ENCODE measurements at places on chromosomes 6 and 20.

DNA sequence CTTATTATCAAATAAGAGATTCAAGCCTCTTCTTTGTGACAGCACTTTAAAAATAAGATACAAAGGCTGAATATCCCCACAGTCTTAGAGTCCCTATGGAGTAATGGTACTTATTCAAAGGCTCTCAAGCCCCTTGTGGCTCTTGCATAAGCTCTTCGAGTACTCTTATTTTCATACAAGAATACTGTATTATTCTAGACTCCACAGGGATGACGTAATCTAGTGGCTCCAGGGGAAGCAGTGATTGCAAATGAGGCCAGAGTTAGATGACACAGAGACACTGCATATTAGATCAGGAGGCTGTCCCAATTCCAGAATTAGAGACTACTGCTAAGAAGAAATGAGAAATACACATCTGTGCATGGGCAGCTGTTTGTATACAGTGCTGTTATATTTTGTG, 1195.9 kb upstream of the MAP3K7 start:
- DNase-seq: no peak

DNA sequence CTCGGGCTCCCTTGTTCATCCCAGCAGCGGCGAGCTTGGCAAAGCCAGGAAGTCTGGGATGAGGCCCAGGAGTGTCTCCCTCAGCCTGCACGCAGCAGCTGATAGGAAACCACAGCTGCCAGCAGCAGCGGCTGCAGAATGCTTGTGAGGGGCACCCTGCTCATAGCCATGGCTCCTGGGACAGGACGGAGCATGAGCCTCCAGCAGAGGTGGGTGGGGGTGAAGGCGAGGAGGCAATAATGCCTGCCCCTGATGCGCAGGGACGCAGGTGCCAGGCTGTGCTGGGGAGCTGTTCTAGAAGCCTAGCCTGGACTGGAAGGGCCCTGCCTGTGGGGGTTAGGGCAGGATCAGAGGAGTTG, 157.9 kb downstream of the CD83 start:
- no peak for DNase-seq

GRCh38 chr6:126633373-126633772, 293.5 kb downstream of the CENPW start:
- no peak for DNase-seq

GRCh38 chr20:36275441-36276189, 30.5 kb upstream of the DLGAP4 start:
- no peak for DNase-seq

DNA sequence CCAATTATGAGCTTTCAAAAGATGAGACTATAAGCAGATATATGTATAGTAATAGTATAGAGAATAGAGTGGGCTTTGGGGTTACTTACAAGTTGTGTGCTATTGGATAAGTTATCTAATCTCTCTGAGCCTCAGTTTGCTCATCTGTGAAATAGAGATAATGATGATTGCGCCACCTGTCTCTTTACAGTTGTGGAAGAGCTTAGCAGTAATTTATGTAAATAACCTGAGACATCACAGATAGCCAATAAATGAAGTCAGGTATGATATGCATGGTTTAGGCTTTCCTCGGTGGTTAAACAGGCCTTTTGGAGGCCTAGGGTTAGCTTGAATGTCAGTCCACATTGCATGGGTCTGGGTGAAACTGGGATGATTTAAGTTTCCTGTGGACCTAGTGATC, 29.8 kb upstream of the SCUBE3 start:
- DNase-seq: no peak

DNA sequence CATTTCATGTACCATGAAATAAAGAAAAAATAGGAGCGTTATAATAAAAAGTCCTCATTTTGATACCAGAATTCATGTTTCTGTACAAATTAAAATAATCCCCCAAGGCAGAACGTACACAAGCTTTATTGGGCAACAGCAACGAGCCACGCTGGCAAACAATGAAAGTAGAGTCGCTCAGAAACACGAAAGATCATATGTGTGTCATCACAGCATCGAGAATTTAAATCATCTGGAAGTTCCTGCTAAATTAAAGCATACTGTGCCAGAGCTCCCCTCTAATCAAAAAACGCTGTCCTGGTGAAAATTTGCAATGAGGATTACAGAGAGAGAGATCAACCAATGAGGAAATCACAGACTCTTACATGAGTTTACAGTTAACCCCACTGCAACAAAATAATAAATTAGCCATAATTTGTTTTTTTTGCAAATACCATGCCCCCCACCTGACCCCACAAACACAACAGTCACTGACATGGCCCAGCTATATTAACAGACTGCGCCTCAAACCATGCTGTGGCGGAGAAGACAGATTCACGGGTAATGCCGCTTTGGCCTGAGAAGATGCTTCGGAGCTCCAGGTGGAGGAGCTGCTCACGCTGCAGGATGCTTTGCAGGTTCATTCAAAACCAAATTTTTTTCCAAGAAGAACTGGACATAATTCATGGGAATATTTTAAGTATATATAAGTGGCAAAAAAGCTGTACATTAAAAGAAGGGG, 54.3 kb upstream of the NFATC2 start:
- DNase-seq: no peak

GRCh38 chr20:56400001-56400640, 7.7 kb downstream of the CSTF1 start:
- peak; percentile 60 for DNase-seq

GRCh38 chr20:21100578-21101452, 5.3 kb downstream of the LINC00237 start:
- no peak for DNase-seq

GRCh38 chr6:35686873-35687555, 1.7 kb downstream of the FKBP5 start:
- DNase-seq: no peak

GRCh38 chr6:113328886-113329381, 528.2 kb upstream of the MARCKS start:
- DNase-seq: no peak

DNA sequence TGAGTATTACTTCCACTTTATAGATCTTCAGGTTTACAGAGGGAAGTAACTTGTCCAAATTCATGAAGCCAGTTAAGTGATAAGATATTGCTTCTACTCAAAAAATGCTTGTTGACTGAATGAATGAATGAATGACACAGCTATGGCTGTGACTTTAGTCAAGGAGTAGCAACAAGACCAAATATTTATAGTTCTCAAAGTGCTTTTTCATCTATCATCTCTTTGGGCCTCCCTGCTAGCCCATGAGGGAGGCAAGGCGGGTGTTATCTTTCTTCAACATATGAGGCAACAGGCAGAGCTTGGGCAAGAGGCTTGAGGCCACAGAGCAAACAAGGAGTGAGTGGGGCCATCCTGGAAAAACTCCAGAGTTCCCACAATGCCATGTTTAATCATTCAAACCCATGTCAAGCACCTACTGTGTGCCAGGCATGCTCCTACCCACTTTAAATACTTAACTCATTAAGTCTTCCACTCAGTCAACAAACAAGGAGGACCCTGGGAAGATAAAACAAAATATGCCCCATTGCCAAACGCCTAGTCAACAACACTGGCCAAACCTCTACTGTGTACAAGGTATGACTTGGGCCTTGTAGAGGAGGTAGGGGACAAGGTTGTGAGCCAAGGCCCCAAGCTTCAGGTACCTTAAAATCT, 15.9 kb downstream of the BCL2L1 start:
- no peak for DNase-seq

DNA sequence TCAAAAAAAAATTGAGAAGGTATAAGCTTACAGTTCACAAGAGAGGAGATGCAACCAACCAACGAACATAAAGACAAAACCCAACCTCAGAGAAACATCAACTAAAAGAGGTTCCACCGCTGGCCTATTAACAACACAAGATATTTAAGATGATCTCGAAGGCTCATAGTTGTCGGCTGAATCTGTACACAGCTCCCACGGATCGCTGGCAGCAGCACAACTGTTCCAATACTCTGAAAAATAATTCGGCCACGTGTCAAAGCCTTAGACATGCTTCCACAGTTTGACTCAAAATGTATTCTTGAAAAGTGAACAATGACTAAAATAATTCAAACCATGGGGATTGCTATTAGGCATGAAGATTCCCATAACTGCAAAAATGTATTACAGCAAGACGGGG, 13.7 kb downstream of the EXOC2 start:
- DNase-seq: no peak

- no peak for DNase-seq
These were observed 18.8 kb downstream of the SYNDIG1 start for GRCh38 chr20:24488064-24488799.

DNA sequence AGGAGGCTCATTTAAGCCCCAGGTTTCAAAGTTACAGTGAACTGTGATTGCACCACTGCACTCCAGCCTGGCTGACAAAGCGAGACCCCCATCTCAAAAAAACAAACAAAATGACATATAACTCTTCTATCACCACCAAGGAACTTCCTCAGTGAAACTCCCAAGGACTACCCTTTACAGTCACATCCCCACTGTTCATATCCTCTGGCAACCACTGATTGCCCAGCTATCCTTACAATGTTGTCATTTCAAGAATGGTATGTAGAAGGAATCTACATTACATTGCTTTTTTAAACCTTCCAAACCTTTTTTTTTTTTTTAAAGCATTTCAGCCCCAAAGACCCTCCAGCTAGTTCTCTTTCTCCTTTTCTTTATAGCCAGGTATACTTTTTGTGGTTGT, 123.1 kb upstream of the CARMIL1 start:
- no peak for DNase-seq

DNA sequence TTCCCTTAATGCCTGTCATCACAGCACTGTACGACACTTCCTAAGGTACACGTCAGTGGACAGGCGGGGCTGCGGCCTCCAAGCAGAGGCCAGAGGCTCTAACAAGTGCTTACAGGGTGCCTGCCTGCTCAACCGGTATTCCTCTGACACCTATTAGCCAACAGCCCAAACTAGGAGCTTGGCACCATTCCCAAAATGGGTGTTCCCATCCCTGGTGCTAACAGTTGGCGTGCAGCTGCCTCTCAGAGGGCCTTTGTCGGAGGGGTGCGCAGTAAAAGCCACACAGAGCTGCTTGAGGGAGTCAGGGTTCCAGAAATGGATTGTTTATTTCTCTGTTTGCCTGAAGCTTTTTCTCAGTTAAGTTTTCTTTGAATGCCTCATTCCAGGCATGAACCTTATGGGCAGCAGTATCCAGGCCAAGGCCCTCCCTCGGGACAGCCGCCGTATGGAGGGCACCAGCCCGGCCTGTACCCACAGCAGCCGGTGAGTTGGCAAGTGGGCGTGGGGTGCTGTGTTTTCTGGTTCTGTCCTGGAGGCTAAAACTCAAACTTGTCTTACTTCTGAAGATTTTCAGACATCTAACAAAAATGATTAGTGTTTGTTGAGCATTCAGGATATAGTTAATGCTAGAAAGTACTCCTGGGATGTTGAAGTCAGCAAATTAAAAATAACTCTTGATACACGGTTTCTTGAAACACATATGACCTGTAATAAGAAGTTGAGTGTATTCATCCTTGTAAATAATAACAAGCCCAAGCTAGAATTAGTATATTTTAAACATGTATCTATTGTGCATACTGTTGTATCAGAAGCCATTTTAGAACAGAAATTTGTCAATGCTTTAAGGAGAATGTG, 124.7 kb downstream of the TMEM242 start:
- no peak for DNase-seq

DNA sequence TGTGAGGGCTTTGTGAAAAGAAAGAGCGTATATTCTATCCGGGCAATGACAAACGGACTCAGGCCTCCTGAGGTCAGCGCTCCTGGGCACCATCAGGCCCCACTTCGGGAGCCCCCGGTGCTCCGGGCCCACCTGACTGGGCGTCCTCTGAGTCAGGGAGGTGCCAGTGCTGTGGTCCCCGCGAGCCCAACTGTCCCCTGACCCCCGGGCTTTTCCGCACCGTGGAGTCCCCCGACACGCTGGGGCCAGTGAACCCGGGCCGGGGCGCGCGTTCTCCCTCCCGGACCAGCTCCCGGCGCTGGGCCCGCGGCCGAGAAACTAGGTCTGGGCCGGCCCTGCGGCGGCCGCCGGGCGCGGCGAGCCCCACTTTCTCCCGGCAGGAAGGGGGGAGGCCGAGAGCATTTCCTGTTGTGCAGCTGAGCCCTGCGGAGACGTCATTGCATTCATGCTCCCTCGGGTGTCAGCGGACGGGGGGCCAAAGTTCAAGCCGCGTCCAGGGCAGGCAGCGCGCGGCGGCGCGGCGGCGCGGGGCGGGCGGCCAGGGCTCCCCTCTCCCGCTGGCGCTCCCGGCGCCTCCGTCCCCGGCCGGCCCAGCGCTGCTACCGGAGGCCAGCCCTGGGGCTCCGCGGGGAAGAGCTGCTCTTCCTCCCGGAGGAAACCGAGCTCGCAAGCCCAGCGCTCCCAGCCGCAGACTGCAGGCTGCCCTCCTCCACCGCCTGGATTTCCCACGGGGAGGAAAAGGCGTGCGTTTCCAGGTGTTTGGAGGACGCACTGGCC, 18.3 kb downstream of the HIVEP2 start:
- DNase-seq: peak; percentile 79

GRCh38 chr6:166512567-166512966, 73.9 kb downstream of the RAMACL start:
- no peak for DNase-seq

DNA sequence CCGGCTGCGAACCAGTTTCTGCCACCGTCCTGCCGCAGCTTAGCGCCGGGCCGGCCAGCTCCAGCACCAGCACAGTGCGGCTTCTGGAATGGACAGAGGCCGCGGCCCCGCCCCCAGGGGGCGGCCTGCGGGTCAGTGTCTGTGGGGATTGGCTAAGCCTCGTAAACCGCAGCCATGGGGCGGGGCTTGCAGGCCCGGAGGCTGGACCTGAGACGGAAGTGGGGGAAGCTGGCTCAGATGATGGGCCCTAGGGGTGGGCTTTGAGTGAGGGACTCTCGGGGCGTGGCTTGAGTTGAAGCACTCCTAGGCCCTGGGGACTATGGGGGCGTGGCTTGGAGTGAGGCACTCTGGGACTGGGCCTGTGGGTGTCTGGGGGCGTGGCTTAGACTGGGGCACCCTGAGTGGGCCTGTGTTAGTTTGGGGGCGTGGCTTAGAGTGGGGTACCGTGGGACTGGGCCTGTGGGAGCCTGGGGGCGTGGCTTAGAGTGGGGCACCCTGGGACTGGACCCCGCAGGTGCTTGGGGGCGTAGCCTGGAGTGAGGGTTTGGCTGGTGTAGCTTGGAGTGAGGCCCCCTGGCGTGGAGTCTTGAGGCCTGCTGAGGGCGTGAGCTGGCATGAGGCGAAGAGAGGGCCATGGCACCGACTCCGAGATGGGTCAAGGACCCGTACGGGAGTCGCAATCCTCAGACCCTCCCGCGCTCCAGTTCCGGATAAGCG, 6.6 kb downstream of the L3MBTL1 start:
- peak; percentile 82 for DNase-seq

DNA sequence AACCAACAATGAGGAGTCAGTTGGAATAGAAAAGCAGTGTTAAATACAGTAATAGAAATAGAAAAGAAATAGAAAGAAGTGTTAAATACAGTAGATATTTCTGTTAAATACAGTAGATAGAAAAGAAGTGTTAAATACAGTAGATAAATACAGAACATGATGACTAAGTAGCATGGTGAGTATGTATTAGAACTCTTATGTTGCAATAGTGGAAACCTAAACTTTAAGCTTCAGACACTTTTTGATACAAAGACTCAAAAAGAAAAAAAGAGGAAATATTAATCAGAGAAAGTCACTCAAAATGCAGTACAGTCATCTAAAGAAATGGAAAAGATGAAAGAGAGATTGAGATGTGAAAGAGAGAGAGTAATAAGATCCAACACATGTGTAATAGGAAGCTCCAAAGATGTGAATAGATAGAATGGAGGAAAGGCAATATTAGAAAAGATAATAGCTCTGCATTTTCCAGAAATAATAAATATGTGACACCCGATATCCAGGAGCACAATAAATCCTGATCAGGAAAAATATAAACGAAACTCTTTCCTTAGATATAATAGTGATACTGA, 131.5 kb upstream of the KCNK16 start:
- no peak for DNase-seq

Data from stromal cell of bone marrow (primary cell).